ENCODE measurements at places on chromosomes 1 and 21.

DNA sequence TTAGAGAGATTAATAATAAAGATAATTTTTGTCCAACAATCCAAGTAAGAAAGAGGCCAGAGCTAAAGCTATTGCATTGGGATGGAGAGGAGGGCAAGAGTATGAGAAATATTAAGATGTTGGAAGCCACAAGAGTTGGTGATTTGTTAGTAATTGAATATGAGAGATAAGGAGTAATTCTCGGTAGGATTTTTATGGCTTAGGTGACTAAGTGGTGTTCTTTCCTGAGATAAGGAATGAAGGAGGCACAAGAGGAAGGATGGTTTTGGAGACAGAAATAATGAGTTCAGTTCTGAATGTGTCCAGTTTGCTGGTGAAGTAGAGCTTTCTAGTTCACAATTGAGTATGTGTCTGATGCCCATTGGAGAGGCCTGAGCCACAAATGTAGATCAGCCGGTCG lies 9.4 kb downstream of the TRMT13 start:
- DNase-seq, result no peak

DNA sequence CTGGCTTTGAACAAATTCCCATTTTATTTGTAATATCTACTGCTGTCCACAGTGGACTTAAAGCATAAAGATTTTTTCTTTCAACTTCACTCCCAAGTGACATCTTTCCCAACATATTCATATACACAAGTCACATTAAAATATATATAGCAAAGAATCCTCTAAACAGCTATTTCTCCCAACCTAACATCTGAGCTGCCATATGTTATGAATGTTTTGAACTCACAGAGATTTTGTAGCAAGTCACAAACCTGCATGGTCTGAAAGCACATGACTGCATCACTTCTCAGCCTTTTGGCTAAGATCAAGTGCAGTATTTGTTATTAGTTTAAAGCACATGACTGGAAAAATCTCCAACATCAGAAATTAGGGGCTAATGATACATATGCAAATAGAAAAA lies 7.7 kb upstream of the HFM1 start:
- no peak for DNase-seq

- DNase-seq, result no peak
Observed at GRCh38 chr1:171664976-171665375, 12.5 kb upstream of the MYOC start.

- no peak for DNase-seq
Observed at GRCh38 chr1:233665575-233666270, 51.8 kb downstream of the KCNK1 start.

DNA sequence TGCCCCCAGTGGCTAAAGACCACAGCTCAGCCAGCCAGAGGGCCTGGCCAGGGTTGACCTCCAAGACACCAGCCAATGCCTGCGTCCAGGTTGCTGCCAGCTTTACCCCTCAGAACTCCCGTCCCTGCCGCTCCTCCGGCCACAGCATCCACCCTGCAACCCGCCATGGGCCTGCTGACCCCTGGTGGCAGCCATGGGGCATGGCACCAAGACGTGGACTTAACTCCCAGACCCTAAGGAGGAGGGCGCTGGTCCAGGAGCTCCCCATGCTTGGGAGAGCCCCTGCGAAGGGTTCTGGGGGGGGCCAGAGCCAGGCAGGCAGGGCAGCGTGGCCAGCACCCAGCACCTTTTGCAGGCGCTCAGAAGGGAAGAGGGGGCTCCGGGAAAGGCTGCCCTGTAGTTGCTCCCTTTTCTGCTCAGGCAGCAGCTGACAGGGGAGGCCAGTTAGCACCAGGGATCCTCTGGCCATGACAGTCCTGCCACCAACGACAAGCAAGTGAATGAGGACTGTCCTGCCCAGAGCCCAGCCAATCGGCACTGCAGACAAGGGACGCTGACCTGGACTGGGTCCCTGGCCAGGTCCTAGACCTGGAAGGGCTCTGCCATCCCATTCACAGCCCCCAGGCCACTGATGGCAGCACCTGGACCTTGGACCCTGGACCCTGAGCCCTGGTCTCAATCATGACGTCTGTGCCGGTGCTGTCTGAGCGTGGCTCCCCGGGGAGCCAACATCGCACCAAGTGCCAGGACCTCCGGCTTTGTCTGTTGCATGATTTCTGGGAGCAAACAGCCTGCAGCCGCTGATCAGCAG lies 246.2 kb downstream of the NPHP4 start:
- DNase-seq, result peak; percentile 47

DNA sequence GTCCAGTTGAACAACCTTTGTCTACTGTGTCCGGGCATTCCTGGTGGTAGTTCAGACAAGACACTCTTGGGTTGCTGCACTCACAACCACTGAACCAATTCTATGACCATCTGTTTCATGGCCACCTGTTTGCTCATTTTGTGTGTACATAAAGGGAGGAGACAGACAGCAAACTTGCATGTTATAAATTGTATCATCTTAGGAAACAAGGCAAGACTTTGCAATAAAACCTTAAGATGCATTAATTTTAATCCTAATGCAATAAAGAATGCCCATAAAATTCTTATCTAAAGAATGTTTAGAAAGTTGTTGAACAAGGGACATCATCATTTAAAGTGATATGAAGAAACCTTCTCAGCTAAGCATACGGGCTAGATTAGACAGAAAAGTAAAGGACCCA lies 34.8 kb downstream of the ADAM30 start:
- DNase-seq, result no peak

DNA sequence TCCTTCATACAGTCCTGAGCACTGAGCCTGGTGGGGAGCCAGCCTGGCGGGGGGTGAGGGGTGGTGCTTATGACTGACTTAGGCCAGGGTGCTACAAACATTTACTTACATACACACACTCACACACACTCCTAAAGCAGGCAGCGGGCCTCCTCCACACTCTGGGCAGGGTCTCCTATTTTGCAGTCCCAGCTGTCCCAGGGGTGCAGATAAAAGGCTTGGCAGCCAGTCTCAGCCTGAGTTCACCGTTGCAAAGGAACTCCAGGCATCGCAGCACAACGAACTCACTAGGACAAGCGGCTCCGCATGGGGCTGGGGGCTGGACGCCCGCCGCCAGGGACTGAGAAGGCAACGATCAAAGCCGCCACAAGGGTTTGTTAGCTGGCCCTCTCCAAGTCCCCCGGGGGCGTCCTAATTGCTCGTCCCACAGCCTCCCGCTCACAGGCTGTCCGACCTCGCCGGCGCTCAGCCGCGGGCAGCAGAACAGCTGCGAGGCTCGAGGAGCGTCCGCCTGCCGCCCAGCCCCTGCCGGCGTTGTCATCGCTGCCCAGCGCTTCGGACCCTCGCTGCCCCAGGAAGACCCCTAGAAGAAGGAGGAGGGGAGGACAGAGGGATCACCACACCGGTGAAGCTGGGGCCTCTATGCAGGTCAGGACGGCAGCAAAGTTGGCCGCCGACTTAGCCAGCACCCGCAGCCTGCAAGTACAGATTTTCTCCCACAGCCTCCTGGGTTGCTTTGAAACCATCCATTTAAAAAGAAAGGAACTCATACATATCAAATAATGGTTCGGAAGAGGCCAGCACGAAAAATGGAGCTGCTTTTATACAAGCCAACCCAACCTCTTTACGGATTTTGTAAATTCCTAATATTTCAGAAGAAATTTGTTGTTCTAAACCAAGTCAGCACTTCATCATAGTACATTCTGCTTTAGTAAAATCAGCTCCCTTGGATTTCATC lies 6.2 kb downstream of the BARHL2 start:
- no peak for DNase-seq

- no peak for DNase-seq
Observed at GRCh38 chr1:184039126-184039525, 1.6 kb upstream of the COLGALT2 start.

- DNase-seq, result no peak
Observed at GRCh38 chr1:201084295-201084694, 27.9 kb downstream of the CACNA1S start.

- DNase-seq, result peak; percentile 28
Observed at GRCh38 chr1:111570781-111571181, 48.8 kb upstream of the RAP1A start.

DNA sequence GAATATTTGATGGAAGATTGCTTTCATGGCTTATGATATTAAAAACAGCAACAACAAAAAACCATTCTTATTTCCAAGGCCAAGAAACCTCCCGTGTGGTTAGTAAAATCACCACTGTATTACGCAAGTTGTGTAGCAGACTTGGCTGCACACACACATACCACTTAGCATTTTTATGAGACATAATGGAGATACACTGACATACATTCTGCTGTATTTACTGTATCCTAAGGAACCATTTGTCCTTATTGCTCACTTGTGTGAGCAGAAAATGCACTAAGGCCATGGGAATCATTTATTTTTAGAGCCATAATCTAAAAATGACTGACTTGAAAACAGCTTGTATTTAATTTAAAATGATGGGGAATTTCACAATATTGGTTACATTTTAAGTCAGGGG lies 584 bp upstream of the C1orf141 start:
- no peak for DNase-seq

GRCh38 chr1:241533326-241534115 lies 1.3 kb downstream of the KMO start:
- DNase-seq, result no peak

GRCh38 chr21:45912611-45913417 lies 68.8 kb upstream of the COL6A1 start:
- DNase-seq, result no peak

DNA sequence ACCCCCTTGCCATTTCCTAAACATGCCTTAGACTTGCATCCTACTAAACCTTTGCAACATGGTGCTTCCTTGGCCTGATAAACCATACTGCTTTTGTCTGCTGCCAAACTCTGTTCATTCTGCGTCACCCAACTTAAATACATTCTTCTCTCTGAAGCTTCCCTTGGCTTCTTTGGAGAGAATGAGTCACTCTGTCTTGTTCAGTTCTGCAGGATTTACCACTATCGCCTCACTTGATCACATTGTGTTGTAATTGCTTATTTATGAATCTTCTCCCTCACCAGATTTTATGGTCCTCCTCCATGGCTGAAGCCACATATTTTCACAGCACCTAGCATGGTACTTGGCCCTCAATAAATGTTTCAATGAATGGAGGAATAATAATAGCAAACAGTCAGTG lies 21.7 kb upstream of the TUT4 start:
- no peak for DNase-seq

- no peak for DNase-seq
Observed at GRCh38 chr1:80989455-80989854, 811.3 kb upstream of the ADGRL2 start.

Measured in activated CD4-positive, alpha-beta T cell treated with anti-CD3 and anti-CD28 coated beads for 4 hours (primary cell).